GM23248 (cell line): ENCODE measurements at places on chromosomes 7 and 10.

DNA sequence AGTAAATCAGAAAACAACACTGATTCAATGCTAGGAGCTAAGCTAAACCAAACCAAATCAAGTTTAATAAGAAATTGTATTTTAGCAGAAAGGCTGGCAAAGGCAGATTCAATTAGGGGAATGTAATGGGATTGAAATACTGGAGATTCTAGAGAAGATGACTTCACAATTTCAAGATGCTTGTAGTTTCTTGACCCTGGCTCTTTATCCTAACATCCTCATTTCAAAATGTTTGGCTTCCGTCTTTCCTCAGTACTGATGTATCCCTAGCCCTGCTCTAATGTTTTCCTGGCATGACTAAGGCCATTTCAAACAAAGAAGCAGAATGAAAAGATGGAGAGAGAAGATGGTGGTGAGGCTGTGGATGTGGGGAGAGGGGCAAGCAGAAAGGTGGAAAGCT is 2.7 kb upstream of the JCAD start:
- DNase-seq: peak; percentile 85

GRCh38 chr7:47416492-47417480 is 165.1 kb downstream of the TNS3 start:
- DNase-seq: peak; percentile 21

- no peak for DNase-seq
Measured at GRCh38 chr7:104901240-104901619, 112.8 kb upstream of the KMT2E start.

DNA sequence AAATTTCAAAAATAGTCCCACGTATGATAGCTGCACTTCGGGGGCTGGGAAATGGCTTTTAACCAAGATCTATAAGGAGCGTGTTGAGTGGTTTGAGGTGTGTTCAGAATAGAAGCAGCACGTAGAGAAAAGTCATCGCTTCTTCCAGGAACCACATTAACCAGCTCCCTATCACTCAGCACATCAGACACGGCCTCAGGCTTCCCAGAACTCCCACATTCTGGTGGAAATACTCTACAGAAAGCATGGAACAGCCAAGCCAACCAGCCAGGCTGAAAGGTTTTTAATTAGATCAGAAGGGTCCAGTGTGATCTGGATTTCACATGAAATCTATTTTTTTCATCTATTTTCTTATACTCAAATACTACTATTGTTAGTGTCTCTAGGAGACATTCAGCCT is 231.5 kb upstream of the NRP1 start:
- DNase-seq: no peak

- peak; percentile 87 for DNase-seq
Measured at GRCh38 chr10:30434273-30435072, 489 bp downstream of the MAP3K8 start.

GRCh38 chr10:131933016-131933695 is 32.3 kb downstream of the PPP2R2D start:
- no peak for DNase-seq

DNA sequence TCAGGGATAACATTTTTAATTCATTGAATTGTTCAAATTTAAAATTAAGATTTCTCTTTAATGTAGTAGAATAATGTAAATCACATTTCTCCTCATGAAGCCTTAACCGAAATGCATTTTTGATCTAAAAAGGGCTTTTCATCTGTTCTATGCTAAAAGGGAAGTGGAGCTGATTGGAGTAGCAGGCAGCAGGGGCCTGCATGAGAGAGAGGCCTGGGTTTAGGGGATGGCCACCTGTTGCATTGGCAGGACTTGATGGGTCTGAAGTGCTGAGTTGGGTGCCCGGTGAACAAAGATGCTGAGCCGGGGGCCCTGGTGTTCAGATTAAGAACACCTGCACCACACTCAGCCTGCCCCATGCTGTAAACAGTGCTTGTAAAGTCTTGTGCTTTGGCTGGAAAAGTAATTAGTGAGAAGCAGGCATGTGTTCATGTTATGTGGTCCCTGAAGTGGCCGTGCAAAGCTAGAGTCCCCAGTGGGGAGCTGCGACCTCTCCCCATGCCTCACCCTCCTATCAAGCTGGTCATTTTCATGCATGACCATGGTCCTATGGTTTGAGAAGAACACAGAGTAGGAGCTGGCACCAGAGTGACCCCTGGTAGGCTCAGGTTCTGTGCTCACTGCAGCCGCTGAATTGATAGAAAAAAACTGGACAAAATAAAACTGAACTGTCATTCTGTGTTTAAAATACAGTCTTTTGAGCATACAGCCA is 124.3 kb downstream of the ADCY1 start:
- no peak for DNase-seq

DNA sequence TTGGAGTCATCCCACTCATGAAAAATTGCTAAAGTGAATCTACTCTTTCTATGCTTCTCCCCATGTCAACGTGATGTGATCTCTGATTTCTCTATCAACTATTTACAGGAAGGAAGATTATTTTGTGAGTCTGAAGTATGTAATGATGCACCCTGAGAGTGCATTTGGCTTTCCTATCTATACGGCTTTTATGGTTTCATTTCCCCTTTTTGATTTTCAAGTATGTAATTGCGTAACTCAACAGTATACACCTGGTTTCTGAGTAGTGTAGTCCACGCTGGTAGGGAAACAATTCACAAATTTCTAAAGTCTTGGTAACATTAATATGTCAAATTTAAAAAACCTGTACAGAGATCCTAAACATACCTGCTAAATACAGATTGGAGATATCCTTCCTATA is 194.7 kb upstream of the SEMA3A start:
- no peak for DNase-seq

GRCh38 chr10:117933036-117933435 is 113.7 kb downstream of the RAB11FIP2 start:
- peak; percentile 42 for DNase-seq

- DNase-seq: no peak
Measured at GRCh38 chr10:113410618-113411017, 142.2 kb upstream of the HABP2 start.

DNA sequence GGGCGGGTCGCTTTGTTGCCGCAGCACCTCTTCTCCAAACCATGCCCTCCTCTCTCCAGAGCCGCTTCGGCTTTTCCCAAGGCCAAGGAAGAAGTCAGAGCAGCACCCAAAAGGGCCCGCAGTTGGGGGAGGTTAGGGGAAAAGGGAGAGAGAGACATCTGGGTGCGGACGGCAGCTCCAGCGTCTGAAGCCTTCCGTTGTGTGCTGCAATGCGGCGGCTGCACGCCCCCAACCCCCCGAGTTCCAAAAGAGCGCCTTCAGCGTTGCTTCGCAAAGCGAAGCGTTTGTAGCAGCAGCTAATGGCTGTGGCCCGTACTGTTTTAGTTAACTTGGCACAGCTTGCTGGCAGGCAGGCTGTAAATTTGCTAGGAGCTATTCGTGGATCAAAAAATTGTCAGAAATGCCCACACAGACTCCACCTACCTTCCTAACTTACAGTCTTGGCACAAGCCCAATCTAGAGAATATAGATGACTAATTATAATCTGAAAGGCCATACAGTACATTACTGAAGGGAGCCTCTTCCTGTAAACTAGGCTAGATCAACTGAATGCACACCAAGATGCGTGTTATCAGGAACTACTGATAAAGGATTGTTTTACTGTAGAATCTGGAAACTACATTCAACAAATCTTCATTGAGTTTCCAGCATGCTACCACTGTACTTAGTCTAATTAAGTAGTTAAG is 1.1 kb upstream of the KBTBD2 start:
- DNase-seq: peak; percentile 81

GRCh38 chr7:121366852-121367431 is 29.2 kb downstream of the FAM3C start:
- peak; percentile 51 for DNase-seq

DNA sequence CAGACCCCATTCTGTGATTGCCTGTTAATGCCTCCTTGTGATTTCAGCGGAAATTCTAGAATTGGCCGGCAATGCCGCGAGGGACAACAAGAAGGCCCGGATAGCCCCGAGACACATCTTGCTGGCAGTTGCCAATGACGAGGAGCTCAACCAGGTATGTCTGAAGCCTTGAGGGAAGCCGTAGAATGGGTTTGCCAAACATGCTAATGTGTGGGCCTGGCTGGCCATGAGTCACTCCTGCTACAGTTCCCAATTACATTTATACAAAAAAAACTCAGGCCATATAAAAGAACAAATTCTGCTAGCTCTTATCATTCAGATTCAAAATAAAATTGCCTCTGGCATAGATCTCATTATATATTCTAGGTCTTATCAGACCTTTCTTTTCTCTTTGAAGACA is 37.4 kb downstream of the MACROH2A2 start:
- peak; percentile 32 for DNase-seq

- no peak for DNase-seq
Measured at GRCh38 chr7:155722936-155723335, 78.5 kb downstream of the RBM33 start.

DNA sequence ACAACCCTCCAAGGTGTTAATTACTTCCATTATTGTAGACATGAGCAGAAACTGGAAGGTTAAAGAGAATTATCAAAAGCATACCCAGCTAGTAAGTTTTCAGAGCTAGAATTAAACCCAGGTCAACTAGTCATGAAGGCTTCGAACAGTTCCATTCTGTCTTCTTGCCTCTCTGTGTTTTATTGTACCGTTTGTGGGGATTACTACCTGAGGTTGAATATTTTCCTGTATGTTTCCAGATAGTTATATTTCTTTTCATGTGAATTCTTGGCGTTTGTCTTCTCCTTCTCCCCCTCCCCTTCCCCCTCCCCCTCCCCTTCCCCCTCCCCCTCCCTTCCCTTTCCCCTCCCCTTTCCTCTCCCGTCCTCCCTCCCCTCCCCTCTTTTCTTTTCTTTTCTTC is 218.0 kb upstream of the GALNT17 start:
- no peak for DNase-seq

DNA sequence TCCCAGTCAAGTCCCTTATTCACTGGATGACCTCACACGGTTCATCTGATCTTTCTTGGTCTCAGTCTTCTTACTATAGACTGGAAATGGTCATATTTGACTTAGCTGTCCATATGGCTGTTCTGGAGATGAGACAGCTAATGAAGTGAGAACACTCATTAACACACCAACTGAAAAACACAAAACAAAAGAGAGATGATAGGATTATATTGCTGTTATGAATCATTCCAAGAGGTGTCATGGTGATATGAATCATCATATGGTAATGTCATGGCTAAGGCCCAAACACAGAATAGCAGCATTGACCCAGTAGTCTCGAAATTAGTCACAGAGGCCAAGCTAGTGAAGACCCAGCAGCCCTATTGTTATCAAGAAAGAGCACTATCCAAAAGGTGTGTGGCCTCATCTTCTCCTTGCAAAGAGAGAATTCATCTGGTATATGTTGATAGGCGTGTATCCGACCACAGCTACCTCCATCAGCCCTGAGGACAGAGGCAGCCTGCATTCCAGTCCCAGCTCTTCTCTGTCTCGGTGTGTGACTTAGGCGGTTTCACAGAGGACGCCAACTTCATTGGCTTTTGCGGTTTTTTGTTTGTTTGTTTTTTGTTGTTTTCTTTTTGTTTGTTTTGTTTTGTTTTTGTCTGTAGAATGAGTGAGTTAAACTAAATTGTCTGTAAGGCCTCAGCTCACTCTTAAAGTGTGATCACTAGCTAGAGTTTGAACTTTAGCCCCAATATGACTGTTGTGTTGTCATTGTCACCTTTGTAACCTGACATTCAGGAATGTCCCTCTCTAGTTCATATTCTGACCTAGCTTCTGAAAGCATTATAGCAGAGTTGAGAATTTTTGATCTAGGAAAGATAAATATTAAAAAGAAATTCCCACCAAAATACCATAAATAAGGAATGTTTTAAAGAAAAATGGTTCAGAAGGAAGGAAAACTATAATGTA is 97.4 kb upstream of the PDCD4 start:
- peak; percentile 92 for DNase-seq

GRCh38 chr10:48254750-48255512 is 19.6 kb downstream of the FRMPD2 start:
- DNase-seq: no peak

- no peak for DNase-seq
Measured at GRCh38 chr10:89279421-89279869, 22.4 kb upstream of the IFIT2 start.

GRCh38 chr10:43998021-43998809 is 349.5 kb upstream of the ZNF32 start:
- DNase-seq: peak; percentile 67

GRCh38 chr10:87093632-87094372 is 841 bp downstream of the GLUD1 start:
- peak; percentile 70 for DNase-seq

DNA sequence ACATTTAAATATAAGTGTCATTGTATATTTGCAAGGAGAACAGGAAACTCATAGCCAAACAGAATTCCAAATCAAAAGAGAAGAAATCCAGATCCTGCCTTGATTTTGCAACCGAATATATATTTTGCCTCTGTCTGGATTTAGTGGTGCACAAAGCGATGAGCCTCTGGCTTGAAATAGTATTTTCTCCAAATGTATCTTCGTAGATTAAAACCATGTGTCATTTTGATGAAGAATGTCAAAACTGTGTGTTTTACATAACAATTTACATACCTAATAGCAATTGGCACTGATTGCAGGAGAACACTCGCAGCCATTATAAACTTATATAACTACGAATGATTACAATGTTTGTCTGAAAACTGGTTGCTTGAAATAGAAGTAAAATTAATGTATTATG is 156.4 kb downstream of the ARID5B start:
- no peak for DNase-seq

GRCh38 chr10:78985973-78986818 is 82.6 kb upstream of the ZMIZ1 start:
- DNase-seq: peak; percentile 40

- DNase-seq: peak; percentile 76
Measured at GRCh38 chr7:5557920-5558401, 134.3 kb upstream of the TNRC18 start.

- DNase-seq: peak; percentile 66
Measured at GRCh38 chr10:67697724-67698131, 1.7 kb upstream of the CTNNA3 start.

GRCh38 chr7:54591404-54592386 is 49.5 kb downstream of the VSTM2A start:
- DNase-seq: no peak

GRCh38 chr10:15472431-15473395 is 101.6 kb upstream of the FAM171A1 start:
- DNase-seq: peak; percentile 83

GRCh38 chr10:95756041-95756761 is at the start of gene ENTPD1:
ENTPD1 (plus strand) TSS chr10:95756163; CDS start chr10:95756240, 77 bp downstream.
- DNase-seq: no peak

DNA sequence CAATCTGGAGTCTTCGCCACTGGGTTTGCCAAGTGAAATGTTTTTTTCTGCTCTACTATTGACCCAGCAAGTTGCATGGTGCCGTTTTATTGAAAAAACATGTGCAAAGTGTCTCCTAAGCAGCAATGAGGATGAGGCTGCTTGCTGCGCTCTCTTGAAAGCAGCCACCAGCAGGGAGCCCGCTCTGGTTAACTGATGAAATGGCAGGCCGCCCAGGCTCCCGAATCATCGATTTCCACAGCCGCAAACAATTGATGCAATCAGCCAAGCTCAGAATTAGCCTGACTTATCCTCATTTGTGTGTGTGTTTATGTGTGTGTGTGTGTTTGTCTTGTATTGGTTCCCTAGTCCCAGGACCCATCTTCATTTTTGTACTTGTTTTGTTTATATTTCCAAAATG is 22.2 kb upstream of the LYZL1 start:
- peak; percentile 37 for DNase-seq

GRCh38 chr10:69377191-69377590 is 39.5 kb downstream of the TACR2 start:
- DNase-seq: no peak
